ENCODE measurements at places on chromosomes 1 and 21.

GRCh38 chr1:55129194-55129728 is 85.9 kb downstream of the USP24 start:
- DNase-seq = peak; percentile 29

DNA sequence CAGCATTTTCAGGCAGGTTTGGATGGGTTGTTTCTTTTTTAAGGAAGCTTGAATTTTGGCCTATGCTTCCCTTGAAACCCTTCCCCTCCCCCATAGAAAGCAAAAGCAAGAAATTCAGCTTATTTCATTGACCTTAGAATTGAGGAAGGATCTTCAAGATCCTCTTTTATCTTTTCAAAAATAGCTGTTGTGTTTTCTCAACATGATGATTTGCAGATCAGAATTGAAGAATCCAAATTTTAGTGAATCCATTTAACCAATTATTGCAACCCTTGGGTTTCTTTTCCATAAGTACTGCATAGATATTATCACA is 73.7 kb downstream of the LRRC8C start:
- DNase-seq = no peak

- no peak for DNase-seq
These were observed 17.0 kb downstream of the FAM151A start for GRCh38 chr1:54606096-54606989.

- DNase-seq = no peak
These were observed 941 bp upstream of the TBCE start for GRCh38 chr1:235366286-235366685.

GRCh38 chr1:8410791-8411190 is 92.9 kb downstream of the SLC45A1 start:
- peak; percentile 54 for DNase-seq
